ENCODE measurements at places on chromosomes 6 and 20. TPM values are rescaled to one million over a fixed set of nuclear protein-coding genes. Genes with fewer than 3 reads are reported as not detected.

DNA sequence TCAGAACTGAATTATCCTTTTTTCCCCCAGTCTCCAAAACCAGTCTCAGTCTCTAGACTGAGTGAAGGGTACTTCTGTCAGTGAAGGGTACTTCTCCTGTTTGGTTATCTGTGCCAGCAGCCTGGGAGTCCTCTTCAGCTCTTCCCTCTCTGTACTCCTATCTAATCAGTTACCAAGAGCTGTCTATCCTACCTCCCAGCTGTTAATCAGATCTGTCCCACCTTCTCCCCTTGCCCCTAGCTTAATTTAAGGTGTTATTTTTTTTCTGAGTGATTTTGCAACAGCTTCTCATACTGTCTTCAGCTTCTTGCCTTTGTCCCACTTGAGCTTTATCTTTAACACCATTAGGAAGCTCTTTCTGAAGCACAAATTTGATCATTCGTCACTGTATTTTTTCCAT, 491.9 kb upstream of the SOX4 start:
- H3K4me1 ChIP-seq: peaks cover 55% of the 10 kb centered on the region
- no peaks in the 10 kb centered on the region for H3K36me3 ChIP-seq

- no peaks in the 10 kb centered on the region for H3K36me3 ChIP-seq
- H3K4me3 ChIP-seq: no peak overlapping the region
- no peaks in the 10 kb centered on the region for H3K4me1 ChIP-seq
- no peaks in the 10 kb centered on the region for H3K27me3 ChIP-seq
Measured at GRCh38 chr20:43833511-43834395, 80.9 kb upstream of the TOX2 start.

GRCh38 chr6:63529498-63529897, 42.8 kb upstream of the LOC128125822 start:
- H3K27me3 ChIP-seq: no peaks in the 10 kb centered on the region
- H3K4me1 ChIP-seq: peaks cover 3% of the 10 kb centered on the region
- H3K27ac ChIP-seq: no peak overlapping the region
- DNase-seq: no peak
- H3K36me3 ChIP-seq: no peaks in the 10 kb centered on the region
- H3K4me3 ChIP-seq: no peak overlapping the region

DNA sequence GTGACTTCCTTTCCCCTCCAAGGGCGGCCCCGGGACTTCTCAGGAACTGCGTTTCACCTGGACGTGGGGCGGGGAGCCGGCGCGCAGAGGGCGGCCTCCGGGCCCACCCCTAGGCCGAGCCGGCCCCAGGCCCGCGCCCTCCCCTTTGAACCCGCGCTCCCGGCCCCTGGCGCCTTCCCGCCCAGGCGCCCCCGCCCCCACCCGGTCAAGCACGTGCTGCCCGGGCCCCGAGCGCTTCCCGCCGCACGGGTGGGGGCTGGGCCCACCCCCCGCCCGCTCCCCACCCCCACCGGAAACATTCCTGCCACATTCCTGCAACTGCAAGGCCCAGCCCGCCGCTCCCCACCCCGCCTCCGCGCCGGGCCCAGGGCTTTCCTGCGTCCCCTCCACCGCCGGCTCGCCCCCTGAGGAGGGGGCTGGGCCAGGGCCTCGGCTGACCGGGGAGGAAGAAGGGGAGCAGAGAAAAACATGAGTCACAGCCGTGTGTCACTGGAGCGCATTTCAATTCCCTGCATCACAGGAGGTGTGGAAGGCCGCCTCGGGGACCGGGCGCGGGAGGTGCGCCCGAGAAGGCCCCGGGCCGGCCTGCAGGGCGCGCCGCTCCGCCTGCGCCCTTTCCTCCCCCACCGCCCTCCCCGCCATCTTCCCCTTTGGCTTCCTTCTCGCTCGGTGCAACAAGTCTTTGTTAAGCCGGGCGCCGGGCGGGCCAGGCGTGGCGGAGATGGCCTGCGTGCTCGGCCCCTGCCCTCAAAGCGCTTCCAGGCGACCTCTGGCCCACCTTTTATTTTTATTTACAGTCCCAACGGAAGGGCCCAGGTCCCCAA, 1.2 kb upstream of the HMGA1 start:
- no peaks in the 10 kb centered on the region for H3K36me3 ChIP-seq
- no peaks in the 10 kb centered on the region for H3K27me3 ChIP-seq
- peak overlapping the region; percentile 100 for H3K27ac ChIP-seq
- peak; percentile 98 for DNase-seq
- peak overlapping the region; percentile 99 for H3K4me3 ChIP-seq
- peaks cover 35% of the 10 kb centered on the region for H3K4me1 ChIP-seq

DNA sequence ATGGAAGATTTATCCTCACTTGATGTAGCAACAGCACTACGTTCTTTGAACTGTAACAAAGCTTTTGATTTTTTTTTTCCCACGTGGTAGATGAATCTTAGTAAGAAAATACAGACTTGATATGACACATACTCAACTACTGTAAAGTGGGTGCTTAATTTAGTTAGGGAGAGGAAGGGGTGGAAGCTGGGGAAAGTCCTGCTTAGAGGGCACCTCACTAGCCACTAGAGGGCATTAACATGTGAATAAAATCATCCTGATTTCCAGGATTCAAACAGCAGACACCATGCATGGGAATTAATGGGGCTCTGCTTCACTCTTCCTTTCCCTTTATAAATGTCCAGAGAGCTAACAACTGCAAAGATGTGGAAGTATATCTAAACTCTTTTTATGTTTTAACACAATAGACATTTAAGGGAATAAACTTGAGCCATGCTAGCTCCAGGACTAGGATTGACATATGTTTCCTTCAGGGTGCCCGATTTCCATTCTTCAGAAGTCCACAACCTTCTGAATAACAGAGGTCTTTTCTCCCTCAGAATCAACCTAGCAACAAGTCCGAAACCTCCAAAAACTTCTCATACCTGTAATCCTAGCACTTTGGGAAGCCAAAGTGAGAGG, 250.1 kb downstream of the ATXN1 start:
- peak; percentile 57 for DNase-seq
- no peaks in the 10 kb centered on the region for H3K36me3 ChIP-seq

- peaks cover 22% of the 10 kb centered on the region for H3K4me1 ChIP-seq
- no peak overlapping the region for H3K27ac ChIP-seq
- no peak for DNase-seq
- no peaks in the 10 kb centered on the region for H3K36me3 ChIP-seq
- H3K4me3 ChIP-seq: no peak overlapping the region
- H3K27me3 ChIP-seq: no peaks in the 10 kb centered on the region
Measured at GRCh38 chr6:111804627-111805235, 68.5 kb downstream of the FYN start.

DNA sequence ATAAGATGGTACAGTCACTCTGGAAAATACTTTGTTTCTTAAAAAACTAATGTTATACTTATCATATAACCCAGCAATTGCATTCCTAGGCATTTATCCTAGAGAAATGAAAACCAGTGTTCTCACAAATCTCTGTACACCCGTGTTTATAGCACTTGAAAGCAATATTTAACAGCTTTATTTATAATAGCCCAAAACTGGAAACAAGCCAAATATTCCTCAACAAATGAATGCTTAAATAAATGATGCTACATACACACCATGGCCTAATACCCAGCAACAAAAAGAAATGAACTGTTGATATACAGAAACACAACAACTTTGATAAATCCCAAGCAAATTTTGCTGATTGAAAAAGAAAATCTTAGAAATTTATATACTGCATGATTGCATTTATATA, 51.3 kb downstream of the GFRA4 start:
- H3K4me3 ChIP-seq: no peak overlapping the region
- no peak for DNase-seq
- no peaks in the 10 kb centered on the region for H3K36me3 ChIP-seq

DNA sequence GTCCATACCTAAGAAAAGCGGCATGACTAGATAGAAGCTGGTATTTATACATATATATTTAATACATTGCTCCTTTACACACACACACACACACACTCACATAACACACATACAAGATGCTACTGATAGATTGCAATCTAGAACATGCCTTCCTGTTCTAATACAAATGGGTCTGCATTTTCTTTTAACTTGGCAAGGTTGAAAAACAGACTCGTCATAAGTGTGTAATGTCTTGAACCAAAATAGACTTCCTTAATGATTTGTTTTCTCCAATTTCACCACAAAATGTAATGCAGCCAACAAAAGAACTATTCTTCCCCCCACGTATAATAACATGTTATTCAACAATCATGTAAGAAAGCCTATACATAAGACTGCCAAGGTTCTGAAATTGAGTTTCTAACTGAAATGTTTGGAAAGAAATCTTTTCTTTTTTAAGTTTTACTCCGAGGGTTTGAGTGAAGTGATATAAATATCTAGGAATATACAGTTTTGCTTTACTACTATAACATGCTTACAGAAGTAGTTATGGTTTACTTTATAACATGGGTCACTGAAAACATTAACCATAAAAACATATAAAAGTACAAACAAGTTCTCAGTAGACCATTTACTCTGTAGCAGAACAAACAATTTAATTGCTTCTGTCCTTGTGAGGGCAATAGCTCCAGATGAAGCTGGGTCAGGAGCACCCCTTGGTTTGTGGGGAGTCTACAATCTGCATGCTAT, 207.5 kb downstream of the FOXC1 start:
- H3K4me1 ChIP-seq: peaks cover 14% of the 10 kb centered on the region
- H3K4me3 ChIP-seq: no peak overlapping the region
- no peak for DNase-seq
- no peak overlapping the region for H3K27ac ChIP-seq

DNA sequence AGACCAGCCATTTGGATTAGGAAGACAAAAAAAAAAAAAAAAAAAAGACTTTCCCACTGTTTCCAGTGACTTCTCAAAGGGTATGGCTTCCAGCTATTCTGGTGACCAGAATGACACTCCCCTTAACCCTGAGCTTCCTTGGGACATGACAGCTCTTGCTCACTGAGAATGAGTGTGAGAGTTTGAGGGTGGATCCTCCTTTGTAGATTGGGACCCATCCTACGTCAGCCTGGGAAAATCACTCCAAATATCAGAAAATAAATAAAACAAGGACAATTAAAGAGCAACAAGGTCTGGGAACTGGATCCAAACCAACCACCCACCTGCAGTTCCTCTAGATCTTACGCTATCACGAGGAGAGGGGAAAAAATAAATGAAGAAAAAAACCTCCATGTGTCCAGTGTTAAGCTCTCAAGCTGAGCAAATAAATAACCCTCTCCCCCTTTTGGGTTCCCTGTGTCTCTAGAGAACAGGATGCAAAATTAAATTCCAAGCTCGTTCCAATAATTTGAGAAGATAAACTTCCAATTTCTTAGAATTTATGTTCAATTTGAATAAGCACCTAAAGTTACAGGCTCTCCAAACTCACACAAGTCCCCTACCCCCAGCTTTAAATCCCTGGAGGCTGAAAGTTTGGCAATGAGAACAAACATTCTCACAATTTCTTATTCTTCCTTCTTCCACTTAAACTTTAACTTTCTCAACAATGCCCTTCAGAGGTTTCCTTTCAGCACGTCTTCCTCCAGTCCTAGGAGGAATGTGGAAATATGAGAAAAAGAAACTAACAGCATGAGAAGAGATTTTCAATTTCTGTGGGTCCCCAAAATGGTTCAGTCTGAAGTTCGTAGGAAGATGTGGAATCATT, 170.2 kb downstream of the MTFR2 start:
- H3K27me3 ChIP-seq: no peaks in the 10 kb centered on the region
- no peak overlapping the region for H3K4me3 ChIP-seq
- no peaks in the 10 kb centered on the region for H3K4me1 ChIP-seq
- no peaks in the 10 kb centered on the region for H3K36me3 ChIP-seq
- H3K27ac ChIP-seq: no peak overlapping the region

GRCh38 chr6:76702187-76702586, 629.7 kb upstream of the IMPG1 start:
- H3K27me3 ChIP-seq: no peaks in the 10 kb centered on the region
- no peak overlapping the region for H3K4me3 ChIP-seq
- no peak overlapping the region for H3K27ac ChIP-seq
- H3K36me3 ChIP-seq: no peaks in the 10 kb centered on the region
- H3K4me1 ChIP-seq: no peaks in the 10 kb centered on the region

- no peaks in the 10 kb centered on the region for H3K36me3 ChIP-seq
- peaks cover 17% of the 10 kb centered on the region for H3K4me1 ChIP-seq
- no peak overlapping the region for H3K4me3 ChIP-seq
- H3K27ac ChIP-seq: no peak overlapping the region
- no peaks in the 10 kb centered on the region for H3K27me3 ChIP-seq
- no peak for DNase-seq
Measured at GRCh38 chr6:157166784-157167183, 156.5 kb downstream of the TMEM242 start.

- no peaks in the 10 kb centered on the region for H3K36me3 ChIP-seq
- DNase-seq: no peak
- H3K4me1 ChIP-seq: peaks cover 17% of the 10 kb centered on the region
- no peak overlapping the region for H3K27ac ChIP-seq
Measured at GRCh38 chr6:125955973-125956372, 597 bp upstream of the HINT3 start.

- peaks cover 2% of the 10 kb centered on the region for H3K4me1 ChIP-seq
- no peaks in the 10 kb centered on the region for H3K27me3 ChIP-seq
Measured at GRCh38 chr20:44414808-44415207, 59.3 kb downstream of the HNF4A start.

DNA sequence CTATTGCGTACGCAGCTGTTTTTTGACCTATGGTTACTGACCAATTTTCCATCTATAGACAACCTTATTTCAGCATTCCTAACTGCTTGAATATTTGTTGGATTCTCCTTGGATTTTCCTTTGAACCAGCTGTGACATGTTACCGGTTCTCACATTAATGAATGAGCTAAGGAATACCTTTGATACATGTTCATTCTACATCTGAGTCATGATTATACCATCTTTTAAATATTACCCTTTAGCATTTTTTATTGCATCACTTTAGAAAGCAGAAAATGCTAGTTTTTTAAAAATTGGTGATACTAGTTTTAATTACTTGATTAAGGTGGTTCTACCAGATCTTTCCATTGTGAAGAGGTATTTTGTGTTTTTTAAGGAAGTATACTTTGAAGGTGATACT, 1.9 kb upstream of the IGF2R start:
- no peak for DNase-seq
- no peak overlapping the region for H3K27ac ChIP-seq
- H3K4me3 ChIP-seq: no peak overlapping the region
- no peaks in the 10 kb centered on the region for H3K36me3 ChIP-seq
- H3K27me3 ChIP-seq: peaks cover 58% of the 10 kb centered on the region

- H3K27ac ChIP-seq: no peak overlapping the region
- no peaks in the 10 kb centered on the region for H3K36me3 ChIP-seq
- H3K27me3 ChIP-seq: no peaks in the 10 kb centered on the region
Measured at GRCh38 chr6:79614326-79615305, 16.5 kb upstream of the SH3BGRL2 start.

Gene RSPO4
- total RNA-seq: 1.0 TPM

Gene MYB
- total RNA-seq: 3.3 TPM

Gene MTRF1L
- total RNA-seq: 29.0 TPM

Gene ERVFRD-1
- not detected for total RNA-seq

Gene ETV7
- total RNA-seq: 0.11 TPM

Gene SCRT2
- total RNA-seq: not detected

Gene TOMM34
- total RNA-seq: 51.8 TPM

Gene ADGRF5
- not detected for total RNA-seq

Gene MCHR2
- total RNA-seq: not detected

Gene TSPO2
- not detected for total RNA-seq

Gene TMEM244
- total RNA-seq: not detected

Gene FILIP1
- total RNA-seq: 22.6 TPM

Gene HLA-DRB5
- 3.4 TPM for total RNA-seq

Gene KIAA0408
- 9.7 TPM for total RNA-seq

Data from neural progenitor cell (in vitro differentiated cells).